ENCODE measurements at places on chromosomes 4 and X.

- peak; percentile 30 for DNase-seq
Measured at GRCh38 chr4:38582889-38583470, 81.0 kb upstream of the KLF3 start.

- no peak for DNase-seq
Measured at GRCh38 chr4:158010361-158010760, 162.5 kb downstream of the GASK1B start.

GRCh38 chr4:111618908-111619307, 526.3 kb upstream of the FAM241A start:
- DNase-seq: no peak

DNA sequence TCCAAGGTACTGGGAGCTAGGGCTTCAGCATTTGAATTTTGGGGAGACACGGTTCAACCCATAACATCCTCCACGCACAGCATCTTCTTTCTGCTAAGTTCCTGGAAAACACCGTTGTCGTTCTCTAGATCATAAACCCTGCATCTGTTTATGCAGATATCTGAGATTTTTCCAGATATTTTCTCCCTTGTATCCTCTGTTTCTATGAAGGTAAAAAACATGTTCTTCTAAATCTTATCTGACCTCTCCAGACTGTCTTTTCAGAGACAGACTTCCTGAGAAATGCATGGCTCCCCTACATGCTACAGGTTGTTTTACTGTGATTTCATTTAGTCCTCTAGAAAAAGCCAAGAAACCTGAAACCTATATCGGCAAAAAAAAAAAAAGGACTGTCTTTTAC, 152.3 kb upstream of the KLF3 start:
- no peak for DNase-seq

DNA sequence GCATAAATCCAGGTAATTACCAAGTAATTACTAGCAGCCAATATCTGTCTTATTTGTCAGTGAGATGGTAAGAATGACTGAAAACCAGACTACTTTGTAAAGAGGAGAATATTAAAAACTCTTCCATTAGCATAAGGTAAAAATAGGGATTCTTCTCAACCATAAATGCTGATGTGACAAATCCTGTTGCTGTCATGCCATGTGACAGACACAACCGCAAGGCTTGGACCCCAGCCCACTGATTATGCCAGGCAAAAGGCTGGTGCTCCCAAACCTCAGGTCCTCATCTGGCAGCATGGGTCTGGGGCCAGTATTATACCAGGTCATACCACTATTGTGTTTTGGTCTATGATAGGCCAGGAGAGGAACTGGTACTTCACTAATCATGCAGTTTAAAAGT, 181.1 kb downstream of the ADAMTS3 start:
- no peak for DNase-seq

DNA sequence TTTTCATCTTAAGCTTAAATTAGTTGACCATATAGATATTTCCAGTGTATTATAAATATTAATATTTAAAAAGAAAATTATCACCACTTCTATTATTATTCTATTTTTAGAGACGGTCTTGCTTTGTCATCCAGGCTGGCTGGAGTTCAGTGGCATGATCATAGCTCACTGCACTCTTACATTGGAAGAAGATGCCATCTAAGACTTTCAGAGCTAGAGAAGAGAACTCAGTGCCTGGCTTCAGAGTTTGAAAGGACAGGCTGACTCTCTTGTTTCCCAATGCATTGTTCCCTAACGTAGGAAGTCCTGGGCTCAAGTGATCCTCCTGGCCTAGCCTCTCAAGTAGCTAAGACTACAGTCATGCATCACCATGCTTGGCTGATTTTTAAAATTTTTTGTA, 75.9 kb downstream of the FIP1L1 start:
- no peak for DNase-seq

- DNase-seq: peak; percentile 77
Measured at GRCh38 chr4:169583563-169583962, 28.8 kb downstream of the NEK1 start.

GRCh38 chr4:8428288-8429097, 12.0 kb downstream of the ACOX3 start:
- peak; percentile 45 for DNase-seq

All from skeletal muscle cell (primary cell).